Fibroblast of skin of left biceps (primary cell): ENCODE measurements at places on chromosomes 2 and 18.

DNA sequence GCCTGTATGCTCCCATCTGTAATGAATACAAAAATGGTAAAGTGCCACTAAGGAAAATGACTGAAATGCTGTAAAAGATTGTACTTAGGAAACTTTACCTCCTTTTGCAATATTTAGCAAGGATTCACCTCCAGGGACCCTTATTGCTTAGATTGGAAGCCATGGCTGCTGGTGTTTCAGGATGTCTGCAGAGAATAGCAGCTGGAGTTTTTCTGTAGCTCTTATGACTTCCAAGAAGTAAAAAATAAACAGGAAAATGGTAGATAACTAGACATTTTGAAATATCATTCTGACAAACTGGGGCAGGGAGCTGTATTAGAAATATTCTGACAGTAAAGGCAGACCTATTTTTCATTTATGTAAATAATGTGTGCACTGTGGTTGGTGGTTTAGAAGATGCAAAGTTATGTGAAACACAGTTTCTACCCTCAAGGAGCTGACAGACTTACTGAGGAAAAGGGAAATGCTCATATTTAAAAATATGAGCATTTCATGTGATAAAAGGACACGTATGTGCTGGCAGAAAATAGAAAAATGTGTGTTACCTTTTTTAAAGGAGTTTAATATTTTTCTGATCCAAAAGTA is 224.9 kb upstream of the BOD1L2 start:
- DNase-seq = no peak

DNA sequence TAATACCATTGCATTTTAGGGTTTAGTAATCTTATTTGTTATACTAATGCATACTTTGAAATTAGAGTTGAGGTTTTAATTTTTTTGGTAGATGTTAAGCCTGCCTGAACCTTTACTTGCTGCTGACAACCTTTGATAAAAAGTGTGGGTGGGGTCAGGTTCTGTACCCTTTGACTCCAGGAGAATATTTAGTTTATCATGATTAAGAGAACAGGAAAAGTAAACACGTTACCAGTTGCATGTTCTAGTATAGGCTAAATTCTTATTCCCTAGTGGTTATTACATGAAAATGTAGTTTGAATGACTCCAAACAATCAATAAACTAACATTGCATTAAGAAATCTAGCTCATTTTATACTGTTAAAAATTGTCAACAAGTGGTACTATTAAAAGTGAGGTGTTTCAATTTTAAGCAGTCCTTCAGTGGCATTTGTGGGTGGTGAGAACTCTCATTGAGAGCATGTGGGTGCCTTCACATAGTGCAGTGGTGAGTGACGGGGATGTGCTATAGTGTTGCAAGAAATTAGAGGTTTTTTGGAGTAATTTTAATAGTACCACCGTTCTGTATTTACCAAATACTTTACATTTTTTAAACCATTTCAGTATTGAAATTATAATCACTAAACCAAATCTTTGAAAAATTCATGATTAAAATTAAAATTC is 29.9 kb downstream of the PHLPP1 start:
- no peak for DNase-seq

- DNase-seq = no peak
Observed at GRCh38 chr2:7595206-7595605, 678.0 kb downstream of the RNF144A start.

DNA sequence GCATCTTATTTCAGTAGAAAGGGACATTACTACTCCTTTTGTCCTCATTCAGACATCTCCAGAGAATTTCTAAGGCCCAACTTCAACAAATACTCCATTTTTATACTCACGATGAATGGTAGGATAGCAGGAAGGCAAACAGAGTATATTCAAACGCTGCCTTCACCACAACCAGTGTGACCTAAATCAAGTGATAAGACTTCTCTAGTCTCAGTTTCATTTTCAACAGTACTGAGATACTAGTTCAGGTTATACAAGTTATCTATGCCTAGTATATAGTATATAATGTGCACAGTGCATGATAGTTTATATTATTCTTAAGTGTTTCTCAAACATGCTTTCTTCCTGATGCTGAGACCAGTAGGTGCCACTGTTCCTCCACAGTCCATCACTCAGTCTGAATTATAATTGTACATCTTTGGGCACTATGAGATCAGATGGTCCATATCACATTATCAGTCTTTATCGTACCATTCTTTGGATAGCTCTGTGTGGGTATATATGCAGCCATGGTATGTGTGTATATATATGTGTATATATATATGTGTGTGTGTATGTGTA is 66.3 kb upstream of the RPE start:
- DNase-seq = no peak

DNA sequence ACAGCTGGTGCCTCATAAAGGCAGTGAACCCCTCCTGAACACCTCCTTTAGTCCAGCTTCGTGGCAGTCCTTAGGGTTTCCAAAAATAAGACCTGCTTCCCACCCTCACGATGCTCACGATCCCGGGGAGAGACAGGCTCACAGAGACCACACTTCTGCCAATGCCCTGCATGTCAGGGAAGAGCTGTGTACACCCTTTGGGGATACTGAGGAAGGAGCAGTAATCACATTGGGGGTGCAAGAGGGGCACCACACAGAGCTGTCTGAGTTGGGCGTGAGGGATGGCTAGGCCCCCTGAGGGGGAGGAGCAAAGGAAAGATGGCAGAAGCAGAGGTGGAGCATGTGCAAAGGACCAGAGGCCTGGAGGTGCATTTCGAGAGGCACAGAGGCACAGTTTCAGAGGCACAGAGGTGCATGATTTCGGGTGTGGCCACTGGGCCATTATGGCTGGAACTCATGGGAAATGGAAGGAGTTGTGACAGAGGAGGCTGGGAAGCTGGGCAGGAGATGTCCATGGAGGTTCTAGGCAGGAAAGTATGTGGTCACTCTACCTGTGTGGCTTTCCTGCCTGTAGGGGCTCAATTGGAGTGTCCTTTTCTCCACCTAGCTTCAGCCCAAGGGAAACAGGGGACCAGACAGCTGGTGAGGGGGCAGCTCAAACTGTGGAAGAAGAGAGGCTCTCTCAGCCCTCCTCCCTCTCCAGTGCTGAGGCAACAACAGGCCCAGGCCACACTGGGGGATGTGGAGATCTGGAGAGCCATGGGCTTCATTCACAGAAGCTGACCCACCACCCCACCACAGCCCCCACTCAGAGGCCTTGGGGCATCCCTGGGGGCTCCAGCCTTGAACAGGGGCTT is 115.9 kb downstream of the CAPN13 start:
- DNase-seq = no peak

GRCh38 chr2:100291152-100291970 is 30.9 kb downstream of the LONRF2 start:
- DNase-seq = peak; percentile 85

DNA sequence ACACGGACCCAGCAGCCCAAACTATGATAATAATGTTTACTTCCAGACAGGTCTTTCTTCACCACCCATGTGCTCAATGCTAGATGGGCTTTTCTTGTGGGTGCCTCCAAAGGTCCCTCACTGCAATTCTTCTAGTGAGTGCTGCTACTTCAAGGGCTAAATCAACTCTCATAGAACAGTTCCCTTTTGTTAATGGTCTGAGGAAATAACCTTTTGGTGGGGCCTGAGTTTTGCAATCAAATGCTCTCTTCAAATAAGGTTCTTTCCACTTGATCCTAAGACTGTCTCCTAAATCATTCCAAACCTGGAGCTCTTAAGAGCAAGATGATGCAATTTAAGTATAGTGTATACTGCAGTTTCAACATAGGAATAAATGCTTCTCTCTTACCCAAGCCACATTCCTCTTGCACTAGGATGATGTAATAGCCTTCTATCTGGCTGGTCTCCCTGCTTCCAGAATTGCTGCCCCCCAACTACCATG is 6.0 kb downstream of the NEMP2 start:
- peak; percentile 45 for DNase-seq

- no peak for DNase-seq
Observed at GRCh38 chr18:44799907-44800421, 119.3 kb downstream of the SETBP1 start.

- DNase-seq = no peak
Observed at GRCh38 chr2:13006426-13006825, 289.7 kb downstream of the TRIB2 start.

DNA sequence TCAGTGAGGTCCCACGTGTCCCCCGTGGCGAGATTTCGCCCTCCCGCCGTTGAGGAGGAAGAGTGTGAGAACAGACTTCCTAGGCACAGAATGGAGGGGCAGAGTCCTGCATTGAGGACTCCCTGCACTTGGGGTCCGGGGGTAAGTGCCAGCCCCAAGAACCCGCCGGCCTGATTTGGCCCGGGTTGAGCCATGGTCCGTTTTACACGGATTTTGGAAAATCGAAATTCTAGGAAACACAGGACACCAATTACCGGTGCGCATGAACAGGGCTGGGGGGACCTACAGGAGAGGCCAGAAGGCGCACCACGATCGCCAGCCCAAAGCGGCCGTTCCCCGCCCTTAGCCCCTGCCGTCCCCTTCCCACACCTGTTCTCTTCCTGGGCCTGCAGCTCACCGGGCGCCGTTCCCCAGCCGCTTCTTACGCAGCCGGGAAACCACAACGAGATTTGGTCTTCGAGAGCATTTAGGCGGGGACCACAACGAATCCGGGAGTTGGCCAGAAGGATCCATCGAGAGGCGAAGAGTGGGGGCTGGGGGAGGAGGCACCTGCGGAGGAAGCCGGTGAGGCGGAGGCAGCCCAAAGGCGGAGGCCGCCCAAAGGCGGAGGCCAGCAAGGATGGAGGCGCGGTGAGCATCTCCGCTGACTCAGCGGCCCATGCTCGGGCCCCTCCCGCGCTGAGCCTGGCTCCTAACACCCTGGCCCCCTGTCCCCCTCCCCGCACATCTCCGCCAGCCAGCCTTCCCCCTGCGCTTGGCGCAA is 464 bp upstream of the TLX2 start:
- no peak for DNase-seq

DNA sequence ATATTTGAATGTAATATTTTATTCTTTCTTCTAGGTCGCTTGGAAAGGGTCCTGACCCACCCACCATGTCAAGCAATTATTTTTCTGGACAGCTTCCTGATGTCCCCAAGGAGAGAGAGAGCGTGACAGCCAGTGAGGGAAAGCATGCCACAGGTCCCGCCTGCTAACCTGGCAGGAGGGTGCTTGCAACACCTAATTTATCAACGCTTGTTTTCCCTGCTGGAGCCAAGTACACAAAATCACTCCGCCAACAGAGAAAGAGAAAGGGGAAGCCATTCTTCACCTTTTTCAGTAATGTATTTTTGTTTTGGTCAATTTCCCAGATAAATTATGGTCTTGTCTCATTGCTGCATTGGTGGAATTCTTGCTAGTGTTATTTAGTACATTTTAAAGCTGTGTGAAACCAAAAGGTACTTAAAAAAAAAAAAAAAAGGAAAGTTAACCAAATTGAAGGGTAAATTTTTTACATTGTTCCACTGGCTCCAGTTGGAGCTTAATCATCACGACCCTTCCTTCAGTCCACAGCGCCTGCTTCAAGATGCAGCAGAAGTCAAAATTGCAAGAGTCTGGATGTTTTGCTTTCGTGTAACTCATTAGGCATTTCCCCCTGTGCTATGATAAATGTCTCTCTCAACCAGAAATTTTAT is 88.5 kb upstream of the COPS8 start:
- DNase-seq = no peak

- no peak for DNase-seq
Observed at GRCh38 chr2:238106698-238107524, 6.8 kb downstream of the ESPNL start.

DNA sequence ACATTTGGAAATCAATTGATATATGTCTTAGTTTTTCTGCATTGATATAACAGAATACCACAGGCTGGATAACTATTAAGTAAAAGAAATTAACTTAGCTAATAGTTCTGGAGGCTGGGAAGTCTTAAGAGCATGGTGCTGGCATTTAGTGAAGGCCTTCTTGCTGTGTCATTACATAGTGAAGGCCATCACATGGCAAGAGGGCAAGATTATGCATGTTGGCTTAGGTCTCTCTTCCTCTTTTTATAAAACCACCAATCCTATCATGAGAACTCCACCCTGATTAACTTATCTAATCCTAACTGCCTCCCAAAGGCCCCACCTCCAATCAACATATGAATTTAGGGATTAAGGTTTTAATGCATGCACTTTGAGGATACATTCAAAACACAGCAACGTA is 225.5 kb upstream of the VRK2 start:
- no peak for DNase-seq

GRCh38 chr2:234257859-234258561 is 207.5 kb downstream of the SPP2 start:
- peak; percentile 94 for DNase-seq

DNA sequence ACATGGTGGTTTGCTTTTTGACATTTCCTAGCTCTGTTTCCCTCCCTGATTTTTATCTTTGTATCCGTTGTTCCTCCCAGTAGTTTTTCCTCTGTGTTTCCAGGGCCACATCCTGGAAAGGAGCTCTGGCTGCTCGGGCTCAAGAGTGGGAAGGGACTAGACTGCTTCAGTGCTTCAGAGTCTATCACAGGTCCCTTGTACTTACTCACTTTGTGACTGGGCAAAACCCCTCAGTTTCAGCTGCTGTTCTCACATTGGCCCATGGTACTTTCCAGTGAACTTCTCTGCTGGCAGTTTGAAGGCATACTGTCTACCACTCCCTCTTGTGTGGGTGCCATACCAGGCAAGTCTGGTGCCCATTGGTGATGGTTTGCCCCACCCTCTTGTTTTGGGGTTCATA is 7.5 kb upstream of the STAMBP start:
- no peak for DNase-seq

- DNase-seq = no peak
Observed at GRCh38 chr18:3671176-3671575, 221.2 kb downstream of the TGIF1 start.

DNA sequence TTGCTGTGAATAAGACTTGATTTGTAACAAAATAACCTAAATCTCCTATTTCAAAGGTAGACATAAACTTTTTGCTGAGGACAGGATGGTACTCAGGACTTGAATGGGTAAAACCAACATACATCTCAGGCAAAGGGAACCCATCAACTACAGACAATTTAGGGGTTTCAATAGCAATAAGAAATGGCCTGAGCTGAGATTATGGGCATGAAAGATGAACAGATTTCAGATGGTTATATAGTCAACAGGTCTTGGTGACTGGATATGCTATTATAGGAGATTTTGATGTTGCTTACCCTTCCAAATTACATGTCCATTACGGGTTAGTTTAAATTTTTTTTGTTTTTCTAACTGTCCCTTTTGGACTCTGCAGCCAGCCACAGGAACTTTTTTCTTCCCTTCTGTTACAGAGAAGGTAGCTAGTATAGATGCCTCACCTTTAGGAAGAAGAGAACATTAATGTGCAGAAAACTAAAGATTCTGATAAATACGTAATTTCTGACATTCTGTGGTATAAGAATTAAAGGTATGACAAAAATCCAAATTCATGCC is 4.6 kb downstream of the RPS27A start:
- DNase-seq = no peak

DNA sequence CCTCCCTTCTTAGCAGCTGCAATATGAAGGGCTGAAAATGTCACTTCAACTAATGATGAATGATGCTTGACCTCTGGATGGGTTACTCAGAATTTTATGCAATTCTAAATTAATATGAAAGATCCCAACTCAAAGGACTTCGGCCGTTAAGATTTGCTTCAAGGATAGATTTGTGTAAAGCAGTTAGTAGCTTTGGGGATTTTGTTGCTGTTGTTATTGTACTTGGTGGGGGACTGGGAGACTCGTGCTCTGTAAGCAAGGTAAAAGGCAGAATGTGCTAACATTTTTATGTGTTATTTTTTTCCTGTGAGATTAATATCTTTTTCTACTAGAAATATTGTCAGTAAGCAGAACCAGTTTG is 478.8 kb downstream of the ARHGAP15 start:
- DNase-seq = no peak

GRCh38 chr18:25517881-25518715 is 166.1 kb upstream of the ZNF521 start:
- no peak for DNase-seq
